PC-9 (cell line): ENCODE measurements at places on chromosomes 2 and 18.

- DNase-seq, result no peak
Measured at GRCh38 chr18:78902795-78903435, 76.7 kb upstream of the SALL3 start.

GRCh38 chr2:191434072-191434471 is 188.9 kb downstream of the MYO1B start:
- no peak for DNase-seq

- DNase-seq, result no peak
Measured at GRCh38 chr2:150789376-150789905, 302.0 kb upstream of the RND3 start.

- no peak for DNase-seq
Measured at GRCh38 chr2:54457323-54458023, 1.3 kb downstream of the SPTBN1 start.

DNA sequence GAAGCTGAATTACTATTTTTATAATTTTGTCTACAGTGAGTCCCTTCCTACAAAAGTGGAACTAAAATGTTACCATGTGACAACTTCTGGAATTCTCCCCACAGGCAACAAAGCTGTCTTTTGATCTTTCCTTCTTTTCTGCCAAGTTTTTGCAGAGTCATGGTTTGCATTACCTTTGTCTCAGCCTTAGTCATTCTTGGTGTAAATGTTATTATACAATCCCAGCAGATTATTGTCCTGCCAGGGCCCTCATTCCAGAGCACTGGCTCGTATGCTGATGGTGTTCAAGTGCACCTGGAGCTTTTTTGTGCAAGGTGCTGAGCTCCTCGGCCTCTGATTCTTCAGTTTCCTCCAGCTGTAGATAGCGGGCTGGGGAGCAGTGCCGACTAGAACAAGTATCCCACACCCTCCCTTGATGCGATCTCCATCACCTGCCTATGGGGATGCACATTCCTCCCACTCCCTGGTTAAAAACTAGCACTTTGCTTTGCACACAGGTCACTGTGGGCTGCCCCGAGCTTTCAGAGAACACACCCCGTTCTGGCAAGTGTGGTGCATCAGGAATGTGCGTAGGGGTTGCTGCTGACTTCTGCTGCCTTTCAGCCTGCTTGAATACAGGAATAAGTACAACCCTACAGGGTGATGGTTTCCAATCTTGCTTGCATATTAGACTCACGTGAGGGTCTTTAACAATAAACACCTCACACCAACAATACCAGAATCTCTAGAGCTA is 263.6 kb downstream of the RNF144A start:
- DNase-seq, result no peak

DNA sequence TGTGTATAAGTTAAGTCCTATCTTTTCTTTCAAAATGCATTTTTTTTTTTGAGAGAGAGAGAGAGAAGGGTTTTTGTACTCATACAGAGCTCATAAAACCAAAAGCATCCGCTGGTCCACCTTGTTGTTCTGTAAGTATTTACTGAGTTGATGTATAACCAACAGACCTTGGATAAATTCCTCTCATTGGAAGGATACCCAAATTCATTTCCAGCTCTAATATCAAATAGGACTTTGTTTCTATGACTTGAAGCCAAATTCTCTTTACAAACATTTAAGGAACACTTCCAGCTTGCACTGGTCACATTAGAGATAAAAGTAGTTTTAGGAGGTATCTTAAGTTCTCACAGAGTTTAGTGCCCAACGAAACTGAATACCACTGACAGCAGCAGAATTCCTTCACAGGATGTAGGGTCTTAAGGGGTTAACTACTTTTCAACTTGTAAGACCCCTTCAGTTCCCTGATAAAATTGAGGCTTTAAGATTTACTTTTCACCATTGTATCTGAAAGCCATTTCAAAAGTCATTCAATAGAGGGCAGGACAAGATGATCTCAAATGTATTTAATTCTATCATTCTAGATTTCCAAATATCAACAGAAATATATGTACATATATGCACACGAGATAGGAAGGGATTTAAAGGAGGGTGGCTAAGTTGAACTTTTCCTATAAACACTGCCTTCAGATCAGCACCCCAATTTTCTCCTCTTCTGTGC is 1398.5 kb upstream of the CELF4 start:
- no peak for DNase-seq

GRCh38 chr2:149921911-149922616 is 334.5 kb upstream of the MMADHC start:
- DNase-seq, result peak; percentile 70

- DNase-seq, result no peak
Measured at GRCh38 chr18:79438898-79439627, 43.3 kb downstream of the NFATC1 start.

DNA sequence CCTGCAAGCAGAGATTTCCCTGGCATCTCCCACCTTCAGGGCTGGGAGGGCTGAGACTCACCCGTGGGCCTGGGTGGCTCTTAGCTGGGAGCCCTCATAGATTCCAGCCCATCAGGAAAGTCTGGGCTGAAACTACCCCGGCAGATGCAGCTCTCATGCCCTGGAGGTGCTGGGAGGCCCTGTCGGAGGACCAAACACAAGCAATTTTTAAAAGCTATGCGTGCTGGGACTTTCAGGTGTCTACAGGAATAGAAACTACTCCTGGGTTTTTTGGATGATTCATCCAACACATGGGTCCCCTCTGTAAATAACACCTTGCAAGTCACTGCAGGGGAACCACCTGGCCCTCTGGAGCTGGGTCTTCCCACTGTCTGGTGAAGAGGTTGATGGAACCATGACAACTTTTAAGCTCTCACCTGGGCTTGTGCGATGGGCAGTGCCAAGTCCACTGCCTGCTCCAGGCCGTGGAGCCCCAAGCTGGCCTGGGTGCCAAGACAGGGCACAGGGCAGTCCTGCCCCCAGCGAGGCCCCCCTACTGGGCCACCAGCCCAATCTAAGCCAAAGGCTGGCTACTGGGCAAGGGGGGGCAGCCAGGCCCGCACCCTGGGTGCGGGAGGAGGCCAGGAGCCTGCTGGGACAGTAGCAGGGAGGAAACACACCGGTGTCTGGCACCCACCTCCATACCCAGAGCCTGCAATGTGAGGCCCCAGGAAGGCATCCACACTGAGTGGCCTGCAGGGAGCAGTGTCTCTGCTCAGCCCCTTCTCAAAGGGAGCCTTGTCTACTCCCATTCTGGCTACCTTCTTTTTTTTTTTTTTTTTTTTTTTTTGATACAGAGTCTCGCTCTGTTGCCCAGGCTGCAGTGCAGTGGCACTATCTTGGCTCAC is 1.1 kb upstream of the GPR55 start:
- no peak for DNase-seq
